ENCODE measurements at places on chromosomes 2 and 18. TPM values are rescaled to one million over a fixed set of nuclear protein-coding genes. Genes with fewer than 3 reads are reported as not detected.

- H3K36me3 ChIP-seq: no peaks in the 10 kb centered on the region
- H3K4me1 ChIP-seq: no peaks in the 10 kb centered on the region
- no peaks in the 10 kb centered on the region for H3K27me3 ChIP-seq
- DNase-seq: no peak
- H3K4me3 ChIP-seq: no peak overlapping the region
These were observed 117.1 kb downstream of the PRKRA start for GRCh38 chr2:178333851-178334250.

DNA sequence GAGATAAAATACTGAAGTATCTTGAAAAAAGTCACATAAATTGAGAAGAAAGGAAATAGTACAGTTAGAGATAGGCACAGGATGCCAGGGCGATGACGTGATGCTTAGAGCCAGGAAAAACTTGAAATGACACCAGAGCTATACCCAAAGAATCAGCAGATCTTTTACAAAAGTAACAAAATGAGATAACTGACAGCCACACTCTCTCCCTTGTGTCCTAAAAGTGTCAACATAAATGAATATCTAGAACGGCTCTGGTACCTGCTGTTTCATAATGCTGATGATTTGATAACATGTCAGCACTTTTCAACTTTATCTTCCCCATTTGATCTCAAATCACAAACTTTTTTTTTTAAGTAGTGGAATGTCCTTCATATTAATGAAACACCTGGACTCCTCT is 45.6 kb upstream of the ZC3H15 start:
- no peaks in the 10 kb centered on the region for H3K36me3 ChIP-seq
- H3K27ac ChIP-seq: no peak overlapping the region
- no peaks in the 10 kb centered on the region for H3K27me3 ChIP-seq

DNA sequence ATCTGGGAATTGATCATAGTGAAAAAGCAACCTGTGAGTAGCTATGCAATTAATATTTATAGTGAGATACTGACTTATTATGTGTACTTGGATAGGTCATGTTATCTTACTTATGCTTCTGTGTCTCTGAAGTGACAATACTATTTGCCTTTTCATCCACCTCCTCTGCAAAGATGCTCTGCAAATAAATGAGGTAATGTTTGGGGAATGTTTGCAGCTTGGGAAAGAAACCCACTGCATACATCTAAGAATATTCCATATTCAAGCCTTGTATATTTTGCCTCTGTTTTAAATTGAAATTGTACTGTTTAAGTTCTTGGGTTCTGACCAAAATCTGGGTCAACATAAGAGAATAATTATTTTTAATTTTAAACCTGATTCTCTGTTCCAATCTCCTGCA is 217.4 kb upstream of the DTNA start:
- H3K36me3 ChIP-seq: no peaks in the 10 kb centered on the region
- peaks cover 22% of the 10 kb centered on the region for H3K27me3 ChIP-seq
- H3K4me1 ChIP-seq: peaks cover 16% of the 10 kb centered on the region
- no peak overlapping the region for H3K27ac ChIP-seq

- H3K27ac ChIP-seq: no peak overlapping the region
- DNase-seq: no peak
- peaks cover 9% of the 10 kb centered on the region for H3K4me1 ChIP-seq
- H3K27me3 ChIP-seq: peaks cover 4% of the 10 kb centered on the region
- H3K4me3 ChIP-seq: no peak overlapping the region
These were observed 3.8 kb upstream of the UXS1 start for GRCh38 chr2:106197878-106198277.

DNA sequence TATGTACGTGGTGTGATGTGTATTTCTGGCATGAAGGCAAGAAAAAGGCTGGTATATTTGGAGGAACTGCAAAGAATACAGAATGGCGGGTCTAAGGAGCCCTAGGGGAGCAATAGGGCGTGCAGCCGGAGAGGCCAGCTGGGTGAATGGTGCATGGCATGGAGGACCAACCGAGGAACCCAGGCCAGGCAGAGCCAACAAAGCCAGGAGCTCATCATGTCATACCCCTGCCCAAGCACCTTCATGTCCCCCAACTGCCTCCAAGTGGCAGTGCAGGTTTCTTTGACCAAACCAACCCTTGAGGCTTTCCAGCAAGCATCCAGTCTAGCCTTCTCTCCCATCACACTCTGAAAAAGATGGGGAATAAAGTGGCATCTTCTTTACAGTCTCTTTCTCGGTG is 8.9 kb upstream of the KCNK3 start:
- DNase-seq: no peak
- H3K4me1 ChIP-seq: peaks cover 11% of the 10 kb centered on the region
- no peaks in the 10 kb centered on the region for H3K36me3 ChIP-seq
- no peak overlapping the region for H3K4me3 ChIP-seq

GRCh38 chr18:55402731-55403405 is 185.1 kb downstream of the TCF4 start:
- H3K27me3 ChIP-seq: no peaks in the 10 kb centered on the region
- no peaks in the 10 kb centered on the region for H3K36me3 ChIP-seq
- peaks cover 63% of the 10 kb centered on the region for H3K4me1 ChIP-seq

GRCh38 chr18:23634692-23635091 is 28.0 kb downstream of the ANKRD29 start:
- no peaks in the 10 kb centered on the region for H3K4me1 ChIP-seq
- no peaks in the 10 kb centered on the region for H3K27me3 ChIP-seq
- no peak overlapping the region for H3K4me3 ChIP-seq
- no peaks in the 10 kb centered on the region for H3K36me3 ChIP-seq

- H3K27me3 ChIP-seq: no peaks in the 10 kb centered on the region
- H3K27ac ChIP-seq: no peak overlapping the region
- H3K4me1 ChIP-seq: peaks cover 25% of the 10 kb centered on the region
- DNase-seq: no peak
- H3K4me3 ChIP-seq: peak overlapping the region; percentile 65
These were observed 782 bp downstream of the FAM228B start for GRCh38 chr2:24123922-24124580.

DNA sequence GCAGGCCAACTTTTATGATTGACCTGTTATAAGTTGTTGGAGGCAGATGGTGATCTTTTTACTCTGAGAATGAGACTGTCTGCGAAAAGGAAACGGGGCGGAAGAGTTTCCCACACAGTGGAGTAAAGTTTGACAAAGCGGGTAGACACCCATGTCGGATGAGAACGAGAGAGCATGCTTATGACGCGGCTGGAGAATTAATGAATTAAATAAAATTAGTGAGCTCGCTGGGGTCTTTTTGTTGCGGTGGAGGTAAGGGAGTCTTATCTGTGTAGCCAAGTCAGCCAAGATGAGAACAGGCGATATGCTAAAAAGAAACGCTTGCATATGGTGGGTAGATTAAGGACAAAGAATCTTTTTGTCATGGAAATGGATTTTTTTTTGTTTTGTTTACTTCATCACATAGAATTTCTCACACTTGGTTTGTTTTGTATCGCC is 1.8 kb downstream of the SALL3 start:
- H3K4me3 ChIP-seq: peak overlapping the region; percentile 89
- no peaks in the 10 kb centered on the region for H3K36me3 ChIP-seq
- DNase-seq: peak; percentile 57
- peaks cover 55% of the 10 kb centered on the region for H3K4me1 ChIP-seq

GRCh38 chr2:225597911-225598310 is 198.4 kb downstream of the NYAP2 start:
- no peaks in the 10 kb centered on the region for H3K36me3 ChIP-seq
- DNase-seq: peak; percentile 45
- no peak overlapping the region for H3K4me3 ChIP-seq
- H3K27ac ChIP-seq: no peak overlapping the region

GRCh38 chr2:142819411-142819810 is 58.1 kb upstream of the KYNU start:
- no peak overlapping the region for H3K4me3 ChIP-seq
- DNase-seq: no peak
- H3K27me3 ChIP-seq: no peaks in the 10 kb centered on the region
- H3K27ac ChIP-seq: no peak overlapping the region

GRCh38 chr2:208415255-208415654 is 8.7 kb downstream of the PTH2R start:
- H3K27me3 ChIP-seq: no peaks in the 10 kb centered on the region
- H3K4me3 ChIP-seq: no peak overlapping the region
- no peak for DNase-seq
- no peak overlapping the region for H3K27ac ChIP-seq

Gene CRIM1
- total RNA-seq: 10.2 TPM

Gene AMER3
- total RNA-seq: not detected

Gene SULT1C2
- 0.28 TPM for total RNA-seq

Gene DLX1
- not detected for total RNA-seq

Gene CPLX4
- total RNA-seq: 0.12 TPM

Gene ARL5A
- 74.4 TPM for total RNA-seq

Gene SLC9A4
- not detected for total RNA-seq

Gene KYNU
- total RNA-seq: 0.96 TPM
